Glomerular endothelial cell (primary cell): ENCODE measurements at places on chromosomes 16 and 17. TPM values are rescaled to one million over a fixed set of nuclear protein-coding genes. Genes with fewer than 3 reads are reported as not detected.

UTS2R gene
- total RNA-seq: not detected in 2 replicates

ITGA2B gene
- 0.23 and 0.24 TPM in 2 replicates for total RNA-seq

OR1F1 gene
- not detected in 2 replicates for total RNA-seq

TEX14 gene
- total RNA-seq: not detected in 2 replicates

SLC6A4 gene
- 0.23 and 2.5 TPM in 2 replicates for total RNA-seq

SPATA22 gene
- not detected in 2 replicates for total RNA-seq

DNA sequence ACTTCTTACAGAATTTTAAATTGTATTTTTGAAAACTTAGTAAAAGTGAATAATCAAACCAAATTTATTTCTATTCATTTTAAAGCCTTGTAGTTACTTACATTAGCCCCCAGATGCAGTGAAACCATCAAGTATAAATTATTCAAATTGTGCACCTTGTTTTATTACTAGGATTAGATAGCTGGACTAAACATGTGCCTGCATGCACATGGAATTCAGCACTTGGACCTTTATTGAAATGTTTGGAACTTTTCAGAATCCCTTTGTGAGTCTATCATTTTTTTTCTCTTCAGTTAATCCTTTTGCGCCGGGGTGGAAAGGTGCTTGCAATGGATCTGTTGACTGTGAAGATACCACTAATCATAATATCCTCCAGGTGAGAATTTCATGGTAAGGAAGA lies 4.7 kb downstream of the ZPBP2 start:
- DNase-seq: no peak

DNA sequence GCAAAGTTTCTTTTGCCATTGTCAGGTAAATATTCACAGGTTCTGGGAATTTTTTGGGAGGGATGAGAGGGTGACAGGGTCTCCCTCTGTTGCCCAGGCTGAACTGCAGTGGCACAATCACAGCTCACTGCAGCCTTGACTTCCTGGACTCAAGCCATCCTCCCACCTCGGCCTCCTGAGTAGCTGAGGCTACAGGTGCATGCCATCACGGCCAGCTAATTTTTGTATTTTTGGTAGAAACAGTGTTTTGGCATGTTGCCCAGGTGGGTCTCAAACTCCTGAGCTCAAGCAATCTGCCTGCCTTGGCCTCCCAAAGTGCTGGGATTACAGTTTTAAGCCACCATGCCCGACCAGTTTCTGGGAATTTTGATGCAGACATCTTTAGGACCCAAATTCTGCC lies 53.0 kb downstream of the IQCK start:
- no peak for DNase-seq

DNA sequence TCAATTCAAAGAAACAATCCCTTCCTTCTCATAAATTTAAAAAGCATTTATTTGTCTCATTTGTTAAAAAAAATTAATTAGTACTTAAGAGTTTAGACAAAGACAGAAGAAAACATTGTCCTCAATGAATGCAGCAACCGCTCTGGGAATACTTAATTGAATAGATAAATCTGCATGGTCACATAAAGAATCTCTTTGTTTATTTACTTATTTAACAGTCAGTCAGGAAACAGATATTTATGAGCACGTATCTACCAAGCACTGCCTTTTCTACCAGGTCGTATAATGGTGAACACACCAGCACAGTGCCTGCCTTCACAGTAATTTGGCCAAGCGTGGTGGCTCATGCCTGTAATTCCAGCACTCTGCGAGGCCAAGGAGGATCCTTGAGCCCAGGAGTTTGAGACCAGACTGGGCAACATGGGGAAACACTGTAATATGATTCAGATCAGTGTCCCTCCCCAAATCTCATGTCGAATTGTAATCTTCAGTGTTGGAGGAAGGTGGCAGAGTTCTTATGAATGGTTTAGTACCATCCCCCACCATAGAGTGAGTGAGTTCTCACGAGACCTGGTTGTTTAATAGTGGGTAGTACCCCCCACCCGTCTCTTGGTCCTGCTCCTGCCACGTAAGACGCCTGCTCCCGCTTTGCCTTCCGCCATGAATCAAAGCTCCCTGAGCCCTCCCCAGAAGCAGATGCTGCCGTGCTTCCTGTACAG lies 8.1 kb downstream of the WIPI1 start:
- no peak for DNase-seq

DNA sequence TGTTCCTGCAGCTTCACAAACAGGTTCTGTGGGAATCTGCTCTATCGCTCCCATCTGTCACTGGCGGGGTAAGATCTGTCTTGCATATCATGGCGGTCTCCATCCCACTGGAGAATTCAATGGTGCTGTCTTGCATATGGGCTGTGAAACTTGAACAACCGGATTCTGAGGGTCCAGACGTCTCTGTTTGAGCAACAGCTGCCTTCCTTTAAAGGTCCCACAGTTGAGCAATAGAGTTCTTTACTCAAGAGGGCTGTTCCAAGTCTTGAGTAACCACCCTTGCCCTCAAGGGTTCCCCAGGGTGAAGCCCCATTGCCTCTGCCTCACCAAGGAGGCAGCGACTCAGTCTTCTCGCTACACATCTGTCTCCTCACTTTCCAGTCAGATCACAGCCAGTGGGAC lies 50.8 kb downstream of the ZFHX3 start:
- no peak for DNase-seq

DNA sequence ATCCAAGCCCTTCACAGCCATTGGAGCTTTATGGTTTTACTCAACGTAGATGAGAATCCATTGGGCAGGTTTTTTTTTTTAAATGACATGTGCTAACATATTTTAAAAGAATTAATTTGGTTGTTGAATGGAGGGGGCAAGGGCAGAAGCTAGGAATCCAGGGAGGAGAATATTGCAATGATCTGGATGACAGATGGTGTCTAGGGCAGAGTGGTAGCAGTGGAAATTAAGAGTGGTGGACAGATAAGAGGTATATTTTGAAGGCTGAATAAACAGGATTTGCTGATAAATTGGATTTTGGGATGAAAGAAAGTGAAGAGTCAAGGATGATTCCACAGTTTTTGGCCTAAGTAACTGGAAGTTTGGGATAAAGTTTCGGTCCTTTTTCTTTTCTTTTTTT lies 54.8 kb upstream of the DHX40 start:
- DNase-seq: no peak

GRCh38 chr17:2700030-2700490 lies 11.5 kb downstream of the CLUH start:
- DNase-seq: no peak

GRCh38 chr17:76088868-76089576 lies 10.0 kb downstream of the ZACN start:
- no peak for DNase-seq
